ENCODE measurements at places on chromosomes 11 and 22.

DNA sequence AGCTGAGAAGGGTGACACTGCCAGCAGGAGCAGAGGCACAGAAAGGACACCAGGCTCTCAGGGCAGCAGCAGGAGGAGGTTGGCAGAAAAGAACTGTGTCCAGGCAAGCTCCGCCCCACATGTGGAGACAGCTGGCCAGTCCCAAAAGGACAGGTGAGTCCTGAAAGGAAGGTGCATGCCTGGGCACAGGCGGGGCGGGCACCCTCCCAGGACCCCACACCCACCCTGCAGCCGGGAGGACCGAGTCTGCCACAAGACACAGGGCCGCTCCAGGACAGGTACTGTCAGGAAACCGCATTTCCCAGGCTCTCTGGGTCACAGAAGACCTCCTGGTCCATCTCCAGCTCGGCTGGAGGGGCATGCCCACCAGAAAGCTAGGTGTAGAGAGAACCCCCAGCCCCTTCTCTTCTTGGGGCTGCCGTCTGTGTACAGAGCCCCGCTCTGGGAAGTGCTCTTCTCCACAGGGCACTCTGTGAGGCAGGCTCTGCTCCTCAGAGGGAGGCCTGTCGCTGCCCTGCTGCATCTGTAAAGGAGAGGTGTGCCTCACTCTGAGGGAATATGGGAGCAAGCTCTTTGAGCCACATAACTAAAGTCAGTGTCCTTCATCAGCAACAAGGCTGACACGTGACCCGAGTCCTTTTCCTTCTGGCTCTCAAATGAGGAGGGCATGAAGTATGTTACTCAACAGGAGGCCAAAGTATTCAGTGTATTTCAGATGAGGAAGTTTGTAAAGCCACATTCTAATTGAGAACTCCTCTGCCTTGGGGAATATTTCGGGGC lies 50.5 kb downstream of the CLTCL1 start:
- no peak for DNase-seq

GRCh38 chr11:3866206-3866605 lies 10.7 kb downstream of the STIM1 start:
- DNase-seq, result no peak

DNA sequence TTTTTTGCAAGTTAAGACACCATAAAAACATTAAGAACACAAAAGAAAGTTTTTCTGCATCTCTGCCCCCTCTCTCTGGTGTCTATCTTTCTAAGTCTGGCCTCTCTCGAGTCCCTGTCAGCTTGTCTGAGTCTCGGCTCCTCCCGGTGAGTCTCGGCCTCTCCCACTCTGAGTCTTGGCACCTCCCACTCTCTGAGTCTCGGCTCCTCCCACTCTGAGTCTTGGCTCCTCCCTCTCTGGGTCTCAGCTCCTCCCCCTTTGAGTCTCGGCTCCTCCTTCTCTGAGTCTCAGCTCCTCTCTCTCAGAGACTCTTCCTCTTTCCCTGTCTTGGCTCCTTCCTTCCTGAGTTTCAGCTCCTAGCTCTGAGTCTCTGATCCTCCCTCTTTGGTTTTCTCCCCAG lies 72.5 kb upstream of the AMPD3 start:
- no peak for DNase-seq

DNA sequence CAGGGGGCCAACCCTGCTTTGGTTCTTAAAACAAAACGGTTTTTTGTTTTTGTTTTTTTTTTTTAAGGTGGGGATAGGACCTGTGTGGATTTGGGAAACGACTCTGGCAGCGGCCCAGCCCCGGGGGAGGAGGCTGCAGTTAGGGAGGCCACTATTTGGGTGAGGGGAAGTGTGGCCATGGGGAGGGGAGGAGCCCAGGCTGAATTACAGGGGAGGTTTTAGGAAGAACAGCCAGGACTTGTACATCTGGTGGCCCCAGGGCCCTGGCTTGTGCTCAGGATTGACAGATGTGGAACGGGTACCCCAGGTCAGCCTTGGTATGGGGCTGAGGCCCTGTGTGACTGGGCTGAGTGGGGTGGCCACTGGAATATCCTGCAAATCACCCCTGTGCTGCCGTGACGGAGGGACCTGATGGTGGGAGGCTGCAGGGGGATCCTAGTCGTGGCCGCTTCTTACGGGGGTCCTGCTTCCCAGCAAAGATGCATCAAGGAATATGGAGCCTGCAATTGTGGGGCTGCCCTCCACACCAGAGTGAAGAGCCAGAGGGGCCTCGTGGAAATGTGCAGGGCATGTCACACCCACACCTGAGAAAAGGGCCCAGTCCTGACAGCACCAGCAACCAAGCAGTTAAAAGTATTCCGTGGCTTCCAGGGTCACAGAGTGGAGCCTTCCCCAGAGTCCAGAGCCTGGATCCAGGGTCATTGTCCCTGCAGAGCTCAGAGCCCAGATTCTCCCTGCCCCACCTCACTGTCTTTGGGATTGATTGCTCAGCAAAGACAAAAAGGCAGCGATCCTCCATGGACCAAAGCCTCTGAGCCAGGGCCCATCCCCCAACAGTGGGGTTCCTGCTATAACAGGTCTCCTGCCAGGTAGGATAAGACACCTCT lies 55.2 kb upstream of the WNT7B start:
- no peak for DNase-seq

- no peak for DNase-seq
Observed at GRCh38 chr11:63747011-63747410, 21.6 kb downstream of the ZFTA start.

- no peak for DNase-seq
Observed at GRCh38 chr11:115965767-115966504, 461.7 kb upstream of the CADM1 start.

DNA sequence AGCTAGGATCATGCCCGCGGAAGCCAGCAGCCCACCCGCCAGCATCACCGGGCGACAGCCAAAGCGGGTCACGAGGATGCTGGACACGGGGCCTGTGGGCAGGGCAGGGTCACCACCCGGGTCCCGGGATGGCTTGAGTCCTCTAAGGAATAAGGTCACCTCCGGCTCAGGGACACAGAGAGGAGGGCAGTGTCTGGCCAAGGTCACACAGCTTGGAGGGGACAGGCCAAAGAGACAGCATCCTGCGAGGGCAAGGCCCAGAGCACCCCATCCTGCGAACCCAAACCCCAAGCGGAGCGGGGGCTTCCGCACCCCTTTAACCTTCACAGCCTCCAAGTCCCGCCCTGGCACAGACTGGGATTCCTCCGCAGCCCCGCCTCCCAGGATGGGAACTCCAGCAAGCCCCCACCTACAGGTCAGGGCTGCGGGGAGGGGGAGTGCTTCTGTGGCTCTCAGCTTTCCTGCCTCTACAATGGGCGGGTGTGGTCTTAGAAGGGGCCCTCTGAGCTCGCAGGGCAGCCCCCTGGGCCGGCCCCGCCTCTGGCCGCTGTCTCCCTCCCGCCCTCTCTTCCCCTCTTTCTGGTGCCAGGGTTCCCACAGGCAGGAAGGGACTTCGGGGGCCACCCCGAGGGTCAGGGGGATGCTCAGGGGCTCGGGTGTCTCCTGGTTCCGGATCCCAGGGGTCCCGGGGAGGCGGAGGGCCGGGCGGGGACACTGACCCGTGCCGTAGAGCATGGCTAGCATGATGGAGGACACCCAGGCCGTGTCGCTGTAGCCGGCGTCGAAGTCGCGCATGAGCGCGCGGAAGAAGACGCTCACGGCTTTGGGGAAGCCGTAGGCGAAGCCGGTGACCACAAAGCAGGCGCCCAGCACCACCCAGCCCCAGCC lies 1.8 kb downstream of the SLC16A8 start:
- DNase-seq, result peak; percentile 21

GRCh38 chr11:70694371-70694770 lies 296.0 kb downstream of the CTTN start:
- no peak for DNase-seq

- no peak for DNase-seq
Observed at GRCh38 chr22:46671824-46672432, 51.7 kb downstream of the GRAMD4 start.

DNA sequence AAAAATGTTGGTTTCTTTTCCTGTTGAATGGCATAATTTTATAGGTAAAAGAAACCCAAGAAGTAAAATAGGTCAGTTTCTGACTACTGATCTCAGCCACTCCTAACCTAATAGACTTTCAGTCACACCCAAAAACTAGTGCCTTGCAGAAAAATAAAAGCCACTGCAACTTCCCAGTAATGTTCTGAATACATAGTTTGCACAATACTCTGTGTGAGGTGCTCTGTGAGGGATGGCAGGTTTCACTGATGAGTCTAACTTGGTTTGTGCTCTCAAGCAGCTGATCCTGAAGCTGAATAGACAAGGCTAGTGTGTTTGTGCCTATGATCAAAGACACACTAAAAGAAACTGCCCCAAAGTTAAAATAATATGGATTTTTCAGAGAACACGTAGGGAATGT lies 758.3 kb downstream of the NELL1 start:
- DNase-seq, result no peak

- DNase-seq, result peak; percentile 51
Observed at GRCh38 chr11:82733444-82734119, at the start of gene FAM181B. TSS of gene FAM181B (minus strand) at chr11:82733864. CDS start at chr11:82733729, 135 bp downstream.

DNA sequence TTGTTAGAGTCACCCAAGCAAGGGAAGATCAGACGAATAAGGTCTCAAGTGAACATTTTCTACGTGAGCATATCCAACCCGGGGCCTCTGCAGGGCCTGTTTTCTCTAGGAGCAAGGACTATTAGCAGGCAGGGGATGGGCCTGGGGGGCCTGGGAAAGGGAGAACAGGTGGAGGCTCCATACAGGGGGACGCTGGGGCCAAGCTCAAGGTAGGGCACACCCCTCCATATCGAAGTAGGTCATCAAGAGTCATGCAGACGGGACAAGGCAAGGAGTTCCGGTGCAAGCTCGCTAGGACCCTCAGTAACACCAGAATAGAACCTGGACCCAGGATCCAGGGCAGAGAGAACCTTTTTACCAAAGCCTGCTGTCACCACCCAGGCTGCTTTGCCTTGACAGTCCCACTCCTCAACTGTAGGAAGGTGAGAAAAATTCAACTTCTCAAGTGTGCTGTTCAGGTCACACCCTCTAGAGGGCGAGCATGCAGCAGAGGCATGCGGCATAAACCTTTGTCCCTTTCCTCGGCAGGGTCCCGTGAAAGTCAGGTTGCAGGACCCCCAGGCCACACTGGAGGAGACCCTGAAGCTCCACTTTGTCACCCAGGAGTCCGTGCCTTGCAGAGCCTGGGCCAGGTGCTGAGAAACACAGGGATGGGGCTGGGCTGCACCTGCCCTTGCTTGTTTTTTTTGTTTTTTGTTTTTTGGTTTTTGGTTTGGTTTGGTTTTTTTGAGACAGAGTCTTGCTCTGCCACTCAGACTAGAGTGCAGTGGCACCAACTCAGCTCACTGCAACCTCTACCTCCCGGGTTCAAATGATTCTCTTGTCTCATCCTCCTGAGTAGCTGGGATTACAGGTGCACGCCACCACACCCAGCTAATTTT lies 8.6 kb upstream of the APOBEC3B start:
- DNase-seq, result peak; percentile 34

GRCh38 chr11:120413480-120413879 lies 77.3 kb downstream of the ARHGEF12 start:
- no peak for DNase-seq

GRCh38 chr22:31106001-31106571 lies 1.3 kb downstream of the SELENOM start:
- DNase-seq, result no peak

- no peak for DNase-seq
Observed at GRCh38 chr22:29348041-29348440, 32.5 kb upstream of the RASL10A start.

DNA sequence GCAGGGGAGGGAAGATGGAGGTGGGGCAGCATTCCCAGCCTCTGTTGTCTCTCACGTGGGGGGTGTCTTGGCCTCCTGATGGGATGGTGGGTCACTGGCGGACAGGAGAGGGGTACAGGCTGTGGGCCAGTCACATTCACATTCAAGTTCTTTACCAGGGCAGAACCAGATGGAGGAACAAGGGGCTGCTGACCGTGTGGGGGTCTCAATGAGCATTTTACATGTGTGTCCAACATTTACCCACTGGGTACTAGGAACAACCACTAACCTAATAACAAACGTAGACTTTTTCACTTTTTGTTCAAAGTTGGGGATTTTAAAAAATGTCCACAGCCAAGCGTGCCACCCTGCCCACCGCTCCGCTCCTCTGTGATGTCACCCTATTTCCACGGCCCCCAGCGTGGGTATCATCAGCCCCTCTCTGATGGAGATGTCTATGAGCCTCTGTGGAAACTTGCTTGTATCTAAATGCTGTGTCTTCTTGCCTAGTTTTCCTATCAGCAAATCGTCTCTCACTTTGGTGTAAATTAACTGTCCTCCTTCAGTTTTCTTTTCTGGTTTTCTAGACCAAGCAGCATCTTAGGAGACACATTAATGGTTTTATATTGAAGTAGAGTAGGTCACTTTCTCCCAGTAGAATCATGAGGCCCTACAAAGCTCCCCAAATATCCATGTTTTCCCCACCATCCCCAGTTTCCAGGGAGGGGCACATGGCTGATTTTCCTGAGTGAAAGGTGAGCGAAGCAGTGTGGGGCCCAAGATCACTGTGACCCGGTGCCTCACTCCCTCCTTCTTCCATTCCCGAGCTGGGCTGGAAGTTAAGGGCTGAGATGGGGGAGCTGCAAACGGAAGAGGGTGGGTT lies 936.7 kb downstream of the BRD1 start:
- DNase-seq, result no peak

DNA sequence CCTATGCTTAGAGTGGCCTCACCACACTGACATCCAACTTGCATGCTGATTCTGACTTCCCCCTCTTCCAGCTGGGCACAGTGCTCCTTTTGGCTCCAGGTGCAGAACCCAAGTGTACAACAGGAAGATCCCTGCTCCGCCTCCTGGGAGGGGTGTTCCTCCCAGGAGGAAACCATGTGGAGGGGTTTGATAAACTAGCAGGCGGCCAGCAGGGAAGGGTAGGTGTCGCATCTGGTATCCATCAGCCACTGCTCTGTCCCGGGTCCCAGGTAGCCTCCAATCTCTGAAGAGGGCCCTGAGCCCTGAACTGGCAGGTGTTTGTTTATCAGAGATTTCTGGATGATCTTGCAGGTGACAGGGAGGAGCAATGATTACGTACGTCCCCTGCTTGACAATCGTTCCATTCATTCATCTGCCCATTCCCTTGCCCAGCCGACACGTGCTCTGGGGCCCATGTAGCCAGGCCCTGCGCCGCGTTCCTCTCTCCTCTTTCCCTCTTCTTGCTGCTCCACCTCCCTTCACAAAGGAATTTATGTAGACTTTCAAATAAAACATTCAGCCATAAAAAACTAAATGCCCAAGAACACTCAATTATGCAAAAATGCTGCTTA lies 41.2 kb upstream of the MICAL2 start:
- DNase-seq, result no peak

GRCh38 chr11:11425806-11426205 lies 72.8 kb upstream of the CSNK2A3 start:
- no peak for DNase-seq

DNA sequence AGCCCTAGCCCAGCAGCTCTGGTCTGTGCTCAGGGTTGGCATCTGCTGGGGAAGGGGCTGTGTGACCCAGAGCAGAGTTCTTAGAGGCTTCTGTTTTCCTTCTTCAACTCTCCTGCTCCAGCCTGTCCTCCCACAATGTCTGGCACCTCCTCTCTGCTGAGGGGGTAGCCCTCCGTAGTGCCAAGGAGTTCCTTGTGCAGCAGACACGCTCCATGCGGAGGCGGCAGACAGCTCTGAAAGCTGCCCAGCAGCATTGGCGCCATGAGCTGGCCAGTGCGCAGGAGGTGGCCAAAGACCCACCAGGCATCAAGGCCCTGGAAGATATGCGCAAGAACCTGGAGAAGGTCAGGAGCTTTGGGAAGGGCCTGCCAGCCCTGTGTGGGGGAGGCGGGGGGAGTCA lies 69.3 kb downstream of the CEP164 start:
- no peak for DNase-seq
